Type B pancreatic cell (in vitro differentiated cells): ENCODE measurements at places on chromosomes 2 and 18.

DNA sequence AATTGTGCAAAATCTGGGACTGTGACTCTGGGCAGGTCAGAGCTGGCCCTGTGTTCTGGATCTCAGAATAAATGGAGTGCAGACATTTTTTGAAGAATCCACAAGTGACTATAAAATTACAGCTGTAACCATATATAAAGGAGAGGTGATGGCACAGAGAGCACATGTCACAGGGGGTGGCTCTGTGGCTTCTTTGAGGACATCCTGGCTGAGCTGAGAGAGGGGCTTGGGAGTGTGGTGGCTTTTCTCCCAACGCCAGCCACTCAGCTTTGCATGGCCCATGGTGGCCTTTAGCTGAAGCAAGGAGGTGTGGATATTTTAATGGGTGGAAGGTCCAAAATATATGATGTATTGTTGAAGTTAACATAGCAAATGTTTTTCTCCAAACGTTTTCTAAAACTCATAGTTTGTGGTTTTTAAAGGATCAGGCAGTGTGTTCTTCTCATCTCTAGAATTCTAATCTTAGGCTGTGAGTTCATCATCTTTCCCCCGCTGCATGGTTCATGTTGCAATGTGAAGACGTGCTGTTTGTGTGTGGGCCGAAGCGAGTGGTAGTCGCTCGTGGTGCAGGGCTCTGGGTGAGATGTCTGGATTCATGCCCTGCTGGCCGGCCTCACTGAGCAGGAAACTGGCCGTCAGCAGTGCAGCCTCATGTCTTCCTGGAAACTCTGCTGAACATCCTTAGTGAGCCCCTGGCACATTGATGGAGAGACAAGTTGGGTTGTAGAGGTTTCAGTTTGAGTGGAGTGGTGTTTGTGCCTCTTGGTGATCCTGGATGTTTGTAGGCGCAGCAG lies 109.9 kb downstream of the ZNF236 start:
- DNase-seq, result no peak

GRCh38 chr2:149543845-149544244 lies 43.7 kb downstream of the MMADHC start:
- no peak for DNase-seq

DNA sequence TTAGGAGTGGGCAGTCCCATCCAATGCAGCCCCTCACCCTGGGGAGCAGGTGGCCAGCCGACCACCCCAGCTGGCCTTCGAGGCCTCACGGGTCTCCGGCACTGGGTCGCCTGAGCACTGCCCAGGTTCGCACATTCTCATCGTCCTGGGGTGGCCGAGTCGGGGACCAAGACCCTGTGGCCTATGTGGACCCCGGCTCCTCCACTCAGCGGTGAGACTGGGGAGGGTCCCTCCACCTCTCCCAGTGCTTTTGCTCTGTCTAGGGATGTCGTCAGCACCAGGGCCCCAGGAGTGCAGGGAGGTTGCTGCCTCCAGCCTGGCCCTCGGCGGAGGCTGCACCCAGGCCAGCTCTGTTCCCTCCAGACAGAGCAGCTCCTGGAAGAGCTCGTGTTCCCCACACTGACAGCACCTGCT lies 89.6 kb downstream of the TPO start:
- no peak for DNase-seq

DNA sequence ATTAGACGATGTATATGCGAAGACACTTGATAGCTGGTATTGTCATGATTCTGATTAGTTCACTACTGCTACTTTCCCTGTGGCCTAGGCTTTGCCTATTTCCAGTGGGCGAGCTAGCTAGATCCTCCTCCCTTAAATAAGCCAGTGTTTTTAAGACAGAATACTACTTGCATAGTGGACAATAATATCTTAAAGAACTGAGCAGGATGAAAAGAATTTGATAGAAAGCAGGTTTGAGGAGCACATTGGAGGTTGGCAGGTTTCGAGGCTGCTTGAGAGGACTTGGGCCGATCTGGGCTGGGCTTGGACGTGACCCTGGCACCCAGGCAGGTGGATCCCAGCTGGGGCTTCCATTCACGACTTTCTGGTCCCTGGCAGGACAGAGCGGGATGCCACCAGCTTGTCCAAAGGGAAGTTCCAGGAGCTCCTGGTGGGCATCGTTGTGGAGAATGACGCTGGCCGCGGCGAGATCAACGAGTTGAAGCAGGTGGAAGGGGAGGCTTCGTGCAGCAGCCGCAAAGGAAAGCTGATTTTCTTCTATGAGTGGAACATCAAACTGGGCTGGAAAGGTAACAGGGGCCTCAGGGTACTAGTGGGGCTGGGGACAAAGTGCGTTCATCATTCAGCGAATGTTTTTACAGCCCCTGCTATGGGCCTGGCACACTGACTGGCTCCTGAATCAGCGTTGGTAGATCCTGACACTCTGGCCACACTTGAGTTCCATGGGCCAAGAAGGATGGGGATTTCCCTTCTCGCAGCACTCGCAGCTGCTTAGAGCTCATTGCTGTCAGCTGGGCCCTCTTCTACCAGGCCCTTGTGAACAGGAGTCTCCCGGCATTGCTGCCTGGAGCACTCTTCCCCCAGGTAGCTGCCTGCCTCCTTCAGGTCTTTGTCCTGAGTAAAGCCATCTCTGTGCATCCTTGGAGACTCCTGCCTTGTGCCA lies 16.9 kb downstream of the C2orf74 start:
- no peak for DNase-seq

DNA sequence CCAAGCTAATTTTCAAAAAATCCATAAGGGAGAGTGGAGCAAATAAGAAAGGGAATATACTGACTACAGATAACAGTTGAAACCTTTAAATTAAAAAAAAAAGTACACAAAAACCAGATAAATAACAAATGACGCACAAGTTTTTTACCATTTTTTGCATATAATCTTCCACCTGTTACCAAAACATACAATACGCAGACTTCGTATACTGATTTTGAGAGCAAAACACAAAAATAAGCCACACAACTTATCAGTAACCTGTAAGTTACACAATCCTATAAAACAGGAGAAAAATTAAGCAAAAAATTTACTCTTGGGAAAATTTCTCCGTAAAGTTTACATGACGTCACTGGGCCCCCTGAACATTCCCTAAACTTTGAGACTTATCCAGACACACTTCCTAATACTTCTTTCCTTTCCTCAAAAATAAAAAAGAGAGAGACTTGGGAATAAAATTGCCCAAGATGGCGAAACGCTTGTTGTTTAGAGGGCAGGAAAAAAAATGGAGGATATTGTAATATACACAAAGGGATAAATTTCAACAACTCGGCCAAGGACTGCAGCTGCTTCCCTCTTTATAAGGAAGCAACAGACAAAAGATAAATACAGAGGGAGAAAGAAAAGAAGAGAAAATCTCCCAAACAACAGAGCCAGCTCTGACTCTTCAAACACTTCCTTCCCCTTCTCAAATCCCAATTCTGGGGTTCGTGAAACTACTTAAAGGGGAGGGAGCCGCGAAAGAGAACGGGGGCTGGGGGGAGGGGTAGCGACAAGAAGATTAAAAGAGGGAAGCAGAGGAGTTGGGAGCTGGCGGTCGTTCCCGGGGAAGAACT lies 1.6 kb downstream of the BAZ2B start:
- DNase-seq, result no peak

GRCh38 chr2:102006886-102007278 lies 15.1 kb downstream of the IL1R2 start:
- no peak for DNase-seq

DNA sequence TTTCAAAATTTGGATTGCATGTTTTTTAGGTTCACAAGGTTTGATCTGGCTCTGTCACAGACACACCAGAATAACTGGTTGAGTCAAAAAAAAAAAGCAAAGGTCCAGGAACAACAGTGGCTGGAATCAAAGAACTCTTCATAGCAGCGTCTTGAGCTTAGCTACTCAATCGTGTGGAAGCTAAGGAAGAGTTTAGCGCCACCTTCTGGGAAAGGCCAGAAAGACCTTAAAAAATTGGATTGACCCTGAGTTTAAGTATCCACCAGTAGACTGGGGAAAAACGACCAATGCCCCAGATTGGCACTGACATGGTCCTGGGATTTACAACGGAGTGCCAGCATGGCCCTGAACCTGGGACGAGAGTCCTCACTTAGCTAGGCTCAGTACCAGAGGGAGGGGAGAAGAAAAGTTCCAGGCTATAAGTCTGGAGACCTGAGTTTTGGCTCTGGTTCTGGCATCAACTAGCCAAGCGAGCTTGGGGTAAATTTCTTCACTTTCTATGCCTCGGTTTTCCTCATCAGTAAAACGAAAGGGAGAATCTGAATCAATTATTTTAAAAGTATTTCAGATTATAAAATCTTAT lies 71.1 kb upstream of the TFCP2L1 start:
- DNase-seq, result no peak

- DNase-seq, result no peak
These were observed 67.2 kb downstream of the MBP start for GRCh38 chr18:77065221-77065981.

- DNase-seq, result no peak
These were observed 186.1 kb upstream of the RBMS1 start for GRCh38 chr2:160679686-160680085.

- no peak for DNase-seq
These were observed 26.0 kb upstream of the PCBP1 start for GRCh38 chr2:70061317-70061716.

DNA sequence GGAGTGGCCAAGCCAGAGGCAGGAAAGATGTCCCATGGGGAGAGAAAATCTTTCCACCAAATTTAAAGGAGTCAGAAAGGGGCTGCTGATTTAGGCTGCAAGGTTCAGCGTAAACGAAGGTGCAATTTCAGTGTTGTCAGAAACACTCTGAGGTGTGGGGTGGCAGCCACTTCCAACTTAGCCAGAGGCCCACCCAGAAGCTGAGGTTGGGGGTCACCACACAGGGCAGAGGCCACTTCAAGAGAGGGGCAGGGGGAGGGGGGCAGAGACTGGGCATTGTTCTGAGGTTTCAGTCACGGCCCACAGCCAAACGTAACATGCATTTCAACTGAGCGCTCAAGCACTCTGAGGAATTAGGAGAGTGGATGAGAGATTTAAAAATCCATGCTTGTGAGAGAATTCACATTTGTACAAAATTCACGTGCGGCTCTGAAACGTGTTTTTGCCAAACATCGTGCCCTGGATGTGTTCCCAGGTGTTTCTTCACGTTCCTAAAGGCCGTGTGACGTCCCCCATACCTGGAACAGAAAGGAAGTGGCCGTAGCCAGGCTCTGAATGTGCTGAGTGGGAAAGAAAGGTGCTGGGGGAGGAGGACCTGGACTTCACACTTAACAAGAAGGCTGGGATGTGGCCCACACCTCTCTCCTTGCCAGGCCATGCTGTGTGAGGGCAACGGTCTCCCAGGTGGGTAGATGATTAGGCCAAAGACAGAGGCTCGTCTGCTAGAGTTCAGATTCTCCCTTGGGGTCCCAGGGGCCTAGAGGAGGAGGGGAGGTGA lies 19.5 kb upstream of the BOK start:
- no peak for DNase-seq

GRCh38 chr2:122172812-122173211 lies 417.4 kb downstream of the TSN start:
- DNase-seq, result no peak

GRCh38 chr18:75066936-75067335 lies 142.0 kb downstream of the PTGR3 start:
- DNase-seq, result no peak

DNA sequence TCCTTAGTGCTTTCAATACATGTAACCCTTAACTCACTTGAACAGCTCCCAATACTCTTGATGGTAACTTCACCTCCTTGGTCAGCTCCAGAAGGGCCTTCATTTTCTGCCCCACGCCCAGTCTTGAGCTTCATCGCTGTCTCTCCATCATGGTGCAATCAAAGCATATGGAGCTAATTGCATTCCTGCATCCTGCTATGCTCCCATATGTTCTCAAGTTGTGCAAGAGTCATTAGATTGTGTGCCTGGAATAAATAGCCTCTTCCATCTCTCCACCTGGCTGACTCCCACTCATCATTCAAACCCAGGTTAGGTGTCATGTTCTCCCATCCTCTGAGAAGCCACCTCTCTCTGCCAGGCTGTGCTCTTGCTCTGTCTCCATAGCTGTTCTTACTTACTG lies 364.5 kb upstream of the RGPD4 start:
- DNase-seq, result no peak

DNA sequence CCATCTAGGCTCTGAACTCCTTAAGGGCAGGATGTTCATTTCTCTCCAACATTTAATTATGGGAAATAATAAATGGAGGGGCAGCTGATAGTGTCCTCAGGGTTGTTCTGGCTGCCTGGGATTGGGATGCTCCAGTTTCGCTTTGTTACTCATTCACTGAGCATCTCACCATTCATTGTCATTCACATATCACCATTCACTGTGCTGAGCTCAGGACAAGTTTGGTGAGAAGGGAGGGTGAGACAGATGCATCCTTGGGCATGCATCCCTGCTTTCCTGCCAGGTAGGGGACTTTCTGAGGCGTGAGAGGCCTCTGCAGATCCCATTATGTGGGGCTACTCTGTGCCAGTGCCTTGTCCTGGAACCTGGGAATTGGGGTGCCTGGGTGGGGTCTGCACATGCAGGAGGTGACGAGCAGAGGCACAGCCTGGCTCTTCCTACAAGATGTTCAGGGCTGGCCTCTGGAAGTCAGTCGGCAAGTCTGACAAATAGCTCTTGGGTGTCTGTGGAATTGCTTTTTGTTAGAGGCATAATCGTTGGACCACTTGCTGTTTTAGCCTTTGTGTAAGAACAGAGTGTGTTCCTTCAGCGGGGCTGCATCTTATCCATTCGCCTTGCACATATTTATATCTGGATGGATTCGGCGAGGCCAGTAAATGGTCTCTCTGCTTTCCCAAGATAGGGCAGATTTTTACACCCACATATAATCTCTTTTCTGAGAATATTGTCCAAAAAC lies 323.2 kb upstream of the THSD7B start:
- DNase-seq, result no peak

DNA sequence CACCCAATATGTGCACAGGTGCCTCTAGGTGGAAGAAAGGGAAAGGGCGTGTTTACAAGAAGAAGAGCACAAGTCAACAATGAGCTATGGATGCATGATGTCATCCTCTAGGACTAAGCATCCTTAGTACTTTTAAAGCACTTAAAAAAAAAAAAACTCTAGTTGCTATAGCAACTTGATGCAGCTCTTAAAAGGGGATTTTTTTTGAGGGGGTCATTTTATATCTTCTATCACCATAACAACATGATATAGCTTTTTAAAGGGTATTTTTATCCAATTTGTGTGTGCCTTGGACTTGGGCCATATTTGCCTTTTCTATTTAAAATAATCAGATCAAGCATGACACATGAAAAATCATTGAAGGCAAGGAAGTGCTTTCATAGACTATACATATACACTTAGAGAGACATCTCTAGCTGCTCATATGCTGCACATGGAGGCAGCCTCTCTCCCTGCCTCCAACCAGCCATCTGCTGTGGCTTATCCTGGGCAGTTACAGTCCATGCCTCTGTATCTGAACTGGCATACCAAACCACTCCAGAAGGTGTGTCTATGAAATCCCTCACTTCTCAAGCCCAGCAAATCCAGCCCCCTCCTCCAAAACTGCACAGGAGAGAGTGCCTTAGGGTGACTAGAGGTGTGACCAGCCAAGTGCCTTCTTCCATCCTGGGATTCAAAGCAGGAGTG lies 165.4 kb downstream of the MSH2 start:
- no peak for DNase-seq

GRCh38 chr18:5095239-5095638 lies 101.8 kb downstream of the AKAIN1 start:
- DNase-seq, result no peak
